ENCODE measurements at places on chromosomes 7 and 10.

DNA sequence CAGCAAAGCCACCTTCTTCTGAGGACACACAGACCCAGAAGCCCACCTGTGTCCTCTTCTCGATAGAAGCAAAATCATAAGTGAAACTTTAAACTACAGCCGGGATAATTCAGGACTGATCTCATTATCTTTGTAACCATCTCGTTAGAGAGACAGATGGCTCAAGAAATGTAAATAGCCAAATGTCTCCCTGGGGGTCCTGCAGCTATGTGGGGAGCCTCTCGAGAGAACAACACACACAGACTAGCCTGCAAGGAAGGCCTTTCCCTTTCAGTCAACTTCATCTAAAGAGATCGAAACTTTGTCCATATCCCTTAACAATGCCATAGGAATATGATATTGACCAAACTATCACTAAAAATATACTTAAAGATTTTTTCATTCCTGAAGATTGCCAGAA lies 93.5 kb downstream of the VWC2 start:
- no peak for DNase-seq

DNA sequence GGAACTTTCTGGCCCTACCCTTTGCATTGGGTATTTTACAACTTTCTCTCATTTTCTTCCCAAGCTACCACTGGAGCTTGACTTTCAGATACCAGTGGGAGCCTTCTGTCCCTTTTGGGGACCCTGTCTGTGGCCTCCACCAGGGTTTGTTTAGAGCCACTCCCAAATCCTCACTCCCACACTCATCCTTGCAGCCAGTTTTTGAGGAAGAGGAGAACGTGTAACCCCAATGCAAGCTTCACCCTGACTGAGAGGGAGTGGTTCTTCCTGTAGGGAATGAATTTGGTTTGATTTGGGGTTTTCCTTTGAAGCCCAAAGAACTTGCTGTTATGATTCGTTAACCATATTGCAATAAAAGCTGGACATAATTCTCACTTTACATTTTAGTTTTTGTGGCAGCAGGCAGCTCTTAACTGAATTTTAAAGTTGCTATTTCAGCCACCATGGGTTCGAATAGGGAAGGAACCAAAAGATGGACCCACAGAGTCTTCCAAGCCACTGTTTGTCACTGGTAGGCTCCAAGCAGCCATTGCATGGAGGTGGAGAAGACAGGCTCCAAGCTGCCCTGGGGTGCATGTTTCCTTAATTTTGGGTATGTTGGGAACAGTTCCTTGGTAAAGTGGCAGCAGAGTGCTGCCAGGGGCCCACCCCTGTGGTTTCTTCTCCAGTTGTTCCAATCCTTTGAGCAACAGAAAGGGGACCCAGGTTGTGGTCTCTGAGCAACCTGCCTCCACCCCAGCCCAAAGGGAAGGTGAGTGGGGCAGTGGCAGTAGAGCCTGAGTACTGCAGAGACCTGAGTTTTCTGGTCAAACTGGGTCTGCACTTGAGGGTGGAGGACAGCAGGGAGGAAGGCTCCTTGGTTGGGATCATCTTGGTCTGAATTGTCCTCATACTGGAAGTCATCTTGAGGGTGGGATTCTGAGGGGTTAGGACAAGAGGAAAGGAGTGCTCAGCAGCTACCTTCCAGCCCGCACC lies 5.1 kb downstream of the EVX1 start:
- no peak for DNase-seq

- no peak for DNase-seq
Measured at GRCh38 chr7:149527414-149527813, 29.8 kb upstream of the ZNF746 start.

DNA sequence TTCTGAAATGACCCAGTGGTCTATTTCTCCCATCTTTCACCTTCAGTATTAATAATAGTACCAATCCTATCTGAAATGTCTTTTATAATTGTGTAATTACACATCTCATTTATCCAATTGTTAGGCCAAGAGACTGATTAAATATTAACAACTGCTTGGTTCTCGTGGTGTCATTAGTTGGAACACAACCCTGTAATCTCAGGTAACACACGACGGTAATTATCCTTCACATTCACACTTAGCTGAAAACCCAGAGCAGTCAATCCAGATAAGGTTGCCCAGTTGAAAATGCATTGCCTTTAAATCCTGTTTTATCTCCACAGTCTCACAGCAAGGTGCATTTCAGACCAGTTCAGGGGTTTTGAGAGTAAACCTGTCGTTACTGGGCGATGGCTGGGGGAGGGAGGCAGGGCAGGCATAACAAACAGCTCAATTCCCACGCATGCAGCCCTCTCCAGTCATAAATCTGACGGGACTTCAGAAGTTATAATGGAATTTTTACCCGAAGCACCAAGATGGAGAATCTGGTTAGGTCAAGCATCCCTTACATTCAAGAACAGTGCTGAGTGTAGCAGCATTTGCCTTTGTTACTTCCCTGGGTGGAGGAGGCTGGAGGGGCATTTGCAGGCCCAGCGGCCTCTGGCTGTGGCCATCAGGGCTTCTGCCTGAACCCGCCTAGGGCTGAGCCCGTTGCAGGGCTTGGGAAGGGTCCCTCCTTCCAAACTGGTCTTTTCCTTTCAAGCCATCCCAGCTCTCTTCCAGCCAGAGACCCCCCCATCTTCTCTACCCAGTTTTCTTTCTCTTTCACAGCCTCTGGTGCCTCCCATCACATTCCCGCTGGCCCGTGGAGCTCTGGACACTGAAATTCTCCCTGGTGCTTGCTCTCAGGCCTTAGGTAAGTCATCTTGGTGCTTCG lies 201.0 kb upstream of the LYZL2 start:
- no peak for DNase-seq

DNA sequence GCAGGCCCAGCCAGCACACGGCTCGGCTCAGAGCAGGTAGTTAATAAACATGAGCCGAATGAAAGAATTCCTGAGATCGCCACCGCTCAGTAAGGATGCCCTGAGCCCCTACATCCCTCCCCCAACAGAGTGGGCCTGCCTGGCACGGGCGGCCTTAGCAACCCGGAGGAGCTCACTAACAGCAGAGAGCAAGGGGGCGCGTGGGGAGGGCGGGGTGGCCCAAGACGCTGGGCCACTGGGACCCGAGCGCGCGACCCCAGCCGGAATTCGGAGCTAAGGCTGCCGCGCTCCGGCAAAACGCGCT lies 403 bp upstream of the ENO4 start:
- no peak for DNase-seq

GRCh38 chr7:150435390-150436073 lies 14.9 kb upstream of the GIMAP8 start:
- DNase-seq = no peak

GRCh38 chr7:133812877-133813276 lies 314.3 kb upstream of the LRGUK start:
- no peak for DNase-seq

DNA sequence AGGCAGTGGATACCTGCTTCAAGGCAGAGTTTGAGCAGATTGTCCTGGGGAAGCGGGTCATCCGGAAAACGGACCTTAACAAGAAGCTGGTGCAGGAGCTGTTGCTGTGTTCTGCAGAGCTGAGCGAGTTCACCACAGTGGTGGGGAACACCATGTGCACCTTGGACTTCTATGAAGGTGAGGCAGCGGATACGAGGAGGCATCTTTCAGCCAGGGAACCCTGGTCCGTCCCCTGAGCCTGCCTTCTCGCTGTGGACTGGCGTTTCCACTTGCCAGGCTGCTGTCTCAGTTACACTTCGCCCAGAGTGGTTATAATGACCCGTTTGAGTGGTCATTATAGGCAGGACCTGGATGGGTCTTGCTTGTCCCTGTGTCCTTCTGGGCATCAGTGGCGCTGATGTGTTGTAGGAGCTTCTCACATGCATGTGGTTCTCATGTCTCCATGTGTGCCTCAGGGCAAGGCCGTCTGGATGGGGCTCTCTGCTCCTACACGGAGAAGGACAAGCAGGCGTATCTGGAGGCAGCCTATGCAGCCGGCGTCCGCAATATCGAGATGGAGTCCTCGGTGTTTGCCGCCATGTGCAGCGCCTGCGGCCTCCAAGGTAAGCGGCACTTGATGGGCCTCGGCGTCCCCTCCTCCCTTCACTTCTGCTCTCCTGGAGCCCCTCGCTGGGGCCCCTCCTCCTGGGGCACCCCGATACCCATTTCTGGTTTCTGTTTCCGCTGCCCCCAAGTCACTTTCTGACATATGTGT lies 18.0 kb downstream of the UPP1 start:
- DNase-seq = no peak

DNA sequence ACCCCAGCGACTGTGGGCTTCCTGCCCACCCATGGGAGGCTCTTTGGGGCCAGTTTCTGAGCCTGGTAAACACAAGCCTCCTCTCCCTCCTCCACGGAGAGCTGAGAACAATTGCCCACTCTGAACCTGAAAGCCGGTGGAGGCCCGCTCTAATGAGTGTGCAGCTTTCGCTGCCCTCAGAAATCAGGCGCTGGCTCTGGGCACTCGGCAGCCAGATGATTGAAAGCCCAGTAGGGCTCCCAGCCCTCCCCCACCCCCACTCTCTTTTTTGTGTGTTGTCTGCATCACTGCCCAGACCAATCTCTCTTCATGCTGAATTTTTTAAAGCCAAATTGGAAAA lies 438.9 kb downstream of the RPS24 start:
- DNase-seq = no peak

DNA sequence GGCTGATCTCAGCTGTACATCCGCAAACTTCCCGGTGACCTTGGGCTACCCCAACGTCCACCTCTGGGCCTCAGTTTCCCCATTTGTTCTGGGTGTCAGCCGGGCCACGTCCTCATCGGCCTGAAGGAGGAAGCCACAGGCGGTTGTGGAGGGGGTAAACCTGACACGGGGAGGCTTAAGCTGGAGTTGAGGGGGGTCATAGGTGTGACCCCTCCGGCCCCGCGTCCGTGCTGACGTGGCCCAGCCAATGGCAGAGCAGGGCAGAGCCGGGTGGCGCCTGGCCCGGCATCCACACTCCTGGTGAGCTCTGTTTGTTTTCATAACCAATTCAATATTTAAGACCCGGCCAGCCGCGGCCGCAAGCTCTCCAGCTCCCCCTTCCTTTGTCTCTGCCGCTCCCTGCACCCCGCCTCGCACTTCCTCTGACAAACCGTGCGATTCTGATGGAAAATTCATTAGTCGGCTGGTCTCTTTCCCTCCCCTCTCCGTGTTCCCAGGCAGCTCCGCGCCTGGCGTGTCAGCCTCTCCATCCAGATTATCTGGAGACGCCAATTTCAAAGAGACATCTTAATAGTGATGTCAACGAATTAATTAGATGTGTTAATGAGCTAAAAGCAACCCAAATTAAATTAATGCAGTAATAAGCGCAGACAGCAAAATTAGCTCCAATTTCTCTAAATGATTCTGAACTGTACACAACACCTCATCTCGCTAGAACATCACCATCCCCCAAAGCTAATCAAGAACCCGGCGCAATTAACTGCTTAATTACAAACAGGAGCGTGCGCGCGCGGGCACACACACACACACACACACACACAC lies 55.4 kb downstream of the MICALL2 start:
- no peak for DNase-seq

DNA sequence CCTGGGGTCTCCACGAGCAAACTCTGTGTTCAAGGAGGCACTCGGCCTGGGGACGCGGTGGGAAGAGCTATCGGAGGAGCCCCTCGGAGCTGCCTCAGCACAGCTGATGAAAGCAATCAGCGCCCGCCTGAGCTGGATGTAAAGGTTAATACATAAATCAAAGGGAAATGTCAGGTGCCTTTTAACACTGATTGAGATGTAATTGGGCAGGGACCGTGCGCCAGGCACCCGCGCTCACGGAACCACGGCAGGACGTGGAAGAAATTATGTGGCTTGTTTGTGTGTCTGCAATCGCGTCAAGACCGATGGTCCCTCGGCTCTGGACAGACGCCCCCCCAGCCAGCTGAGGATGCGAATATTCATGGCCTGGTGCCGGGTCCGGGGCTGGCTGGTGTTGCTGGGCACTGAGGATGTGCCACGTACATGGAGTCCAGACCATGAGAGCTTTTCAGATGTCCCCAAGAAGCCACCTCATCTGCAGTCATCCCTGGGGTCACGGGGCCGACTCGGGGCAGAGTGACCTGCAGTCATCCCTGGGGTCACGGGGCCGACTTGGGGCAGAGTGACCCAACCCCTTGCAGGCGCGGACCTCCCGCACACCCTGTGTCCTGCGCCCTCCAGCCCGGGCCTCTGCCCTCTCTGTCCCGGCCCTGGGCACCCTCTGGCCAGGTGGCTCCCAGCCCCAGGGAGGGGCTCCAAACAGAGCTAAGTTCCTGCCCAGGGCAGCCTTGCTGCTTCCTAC lies 15.6 kb downstream of the FOXL3 start:
- no peak for DNase-seq

DNA sequence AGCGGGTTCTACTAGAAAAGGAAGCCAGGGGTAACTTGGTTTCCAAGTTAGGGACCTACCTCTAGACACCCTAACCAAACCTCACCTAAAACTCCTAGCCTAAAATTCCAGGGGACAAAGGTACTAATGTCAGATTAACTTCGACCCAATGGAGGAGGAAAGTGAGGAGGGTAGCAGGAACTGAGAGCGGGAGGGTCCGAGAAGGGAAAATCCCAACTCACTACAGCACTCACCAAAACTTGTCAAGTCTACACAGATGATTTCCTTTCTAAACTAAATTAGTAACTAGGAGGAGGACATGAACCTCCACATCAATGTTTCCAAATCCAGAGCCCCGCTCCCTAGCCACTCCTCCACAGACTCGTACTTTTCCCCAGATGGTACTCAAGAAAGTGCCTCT lies 22.6 kb downstream of the CHCHD3 start:
- no peak for DNase-seq

DNA sequence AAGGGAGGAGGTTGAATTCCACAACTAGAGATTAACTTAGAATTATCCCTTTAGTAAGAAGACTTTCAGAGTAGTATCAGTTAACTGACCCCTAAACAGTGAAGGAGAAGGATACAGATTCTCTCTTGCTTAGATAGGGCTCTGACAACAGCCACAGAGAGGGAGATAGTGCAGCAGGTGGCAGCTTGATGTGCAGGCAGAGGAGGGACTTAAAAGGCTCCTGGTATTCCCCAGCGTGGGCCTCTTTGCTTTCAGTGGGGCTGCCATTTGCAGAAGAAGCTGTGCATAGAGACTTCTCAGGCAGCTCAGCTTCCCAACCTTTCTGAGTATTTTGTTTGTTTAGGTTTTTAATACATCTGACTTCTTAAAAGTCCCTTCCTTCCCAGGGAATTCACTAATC lies 16.0 kb downstream of the FZD1 start:
- no peak for DNase-seq

DNA sequence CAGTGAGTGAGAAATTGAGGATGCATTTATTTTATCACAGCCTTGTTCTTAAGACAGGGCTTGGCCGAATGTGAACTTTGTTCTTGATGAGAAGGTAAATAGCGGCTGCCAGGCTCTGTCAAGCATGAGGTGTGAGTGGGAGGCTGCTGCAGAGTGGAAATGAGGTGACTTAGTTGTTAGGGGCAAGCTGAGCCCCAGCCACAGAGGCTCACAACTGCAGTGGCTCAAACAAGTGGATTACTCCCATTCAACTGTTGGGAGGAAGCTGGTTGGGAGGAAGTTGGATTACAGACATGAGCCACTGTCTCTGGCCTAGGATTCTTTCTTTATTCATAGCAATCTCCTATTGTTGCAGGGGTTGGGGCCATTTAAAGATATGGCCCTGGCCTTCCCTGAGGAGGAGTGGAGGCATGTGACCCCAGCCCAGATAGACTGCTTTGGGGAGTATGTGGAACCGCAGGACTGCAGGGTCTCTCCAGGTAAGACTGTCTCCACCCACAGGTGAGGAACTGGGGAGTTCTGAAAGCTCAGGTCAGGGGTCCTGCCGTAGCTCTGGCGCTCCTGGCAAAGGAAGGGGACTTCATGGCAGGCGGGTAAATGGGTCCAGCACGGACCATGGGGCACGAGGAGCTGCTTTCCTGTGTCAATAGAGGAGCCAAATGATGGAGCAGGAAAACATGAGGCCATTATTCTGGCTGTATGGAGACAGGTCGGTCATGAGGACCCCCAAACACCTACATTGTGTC lies 7.1 kb downstream of the ZSCAN25 start:
- no peak for DNase-seq

GRCh38 chr10:63318491-63318890 lies 147.3 kb downstream of the JMJD1C start:
- DNase-seq = no peak

All from stimulated activated CD4-positive, alpha-beta T cell treated with anti-CD3 and anti-CD28 coated beads, Interleukin-15, amount 100 ng/mL, for 48 hours (primary cell).